ENCODE measurements at places on chromosomes 16 and 17. TPM values are rescaled to one million over a fixed set of nuclear protein-coding genes. Genes with fewer than 3 reads are reported as not detected.

FOXC2 gene
- total RNA-seq: 57.2 TPM

GRCh38 chr17:28570716-28571360, 486 bp downstream of the PIGS start:
- peaks cover 20% of the 10 kb centered on the region for H3K4me1 ChIP-seq
- peak overlapping the region; percentile 85 for H3K27ac ChIP-seq
- no peak for DNase-seq

DNA sequence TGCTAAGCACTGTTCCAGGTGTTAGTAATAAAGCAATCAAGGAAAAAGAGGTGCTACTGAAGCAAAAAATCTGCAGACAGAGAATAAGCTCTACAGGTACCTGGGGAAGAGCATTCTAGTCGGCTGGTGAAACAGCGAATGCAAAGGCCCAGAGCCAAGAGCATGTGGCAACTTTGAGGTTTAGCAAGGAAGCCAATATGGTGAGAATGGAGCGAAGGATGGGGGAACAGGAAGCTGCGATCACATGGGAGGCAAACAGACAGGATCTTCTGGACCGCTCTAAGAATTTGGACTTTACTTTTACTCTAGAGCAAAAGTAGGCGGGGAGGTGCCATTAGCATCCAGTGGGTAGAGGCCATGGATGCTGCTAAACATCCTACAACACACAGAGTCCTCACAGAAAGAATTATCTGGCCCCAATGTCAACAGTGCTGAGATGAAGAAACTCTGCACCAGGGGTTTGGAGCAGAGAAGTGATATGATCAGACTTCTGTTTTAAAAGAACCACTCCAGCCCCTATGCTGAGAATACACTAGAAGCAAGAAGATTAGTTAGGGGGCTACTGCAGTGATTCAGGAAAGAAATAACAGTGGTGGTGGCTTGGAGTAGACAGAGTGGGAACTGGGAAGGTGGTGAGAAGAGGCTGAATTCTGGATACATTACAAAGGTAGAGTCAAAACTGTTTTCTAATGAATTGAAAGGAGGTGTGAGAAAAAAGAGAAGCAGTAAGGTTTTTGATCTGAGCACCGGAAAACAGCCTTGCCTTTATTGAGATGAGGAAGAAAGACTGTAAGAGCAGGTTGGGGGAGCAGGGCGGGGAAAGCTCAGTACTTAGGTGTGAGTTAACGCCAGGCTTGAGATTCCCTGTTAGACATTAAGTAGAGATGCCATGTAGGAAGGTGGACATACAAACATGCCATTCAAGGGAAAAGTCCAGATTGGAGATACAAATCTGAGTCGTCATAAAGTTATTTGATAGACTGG, 11.0 kb downstream of the EFTUD2 start:
- no peak overlapping the region for H3K27ac ChIP-seq
- no peak overlapping the region for H3K4me3 ChIP-seq
- DNase-seq: no peak
- H3K27me3 ChIP-seq: no peaks in the 10 kb centered on the region
- no peaks in the 10 kb centered on the region for H3K4me1 ChIP-seq

GRCh38 chr16:9908613-9909012, 273.6 kb downstream of the GRIN2A start:
- H3K36me3 ChIP-seq: no peaks in the 10 kb centered on the region
- H3K4me3 ChIP-seq: no peak overlapping the region
- peaks cover 12% of the 10 kb centered on the region for H3K4me1 ChIP-seq
- no peaks in the 10 kb centered on the region for H3K27me3 ChIP-seq
- DNase-seq: no peak

GRCh38 chr16:65069065-65069464, 52.8 kb downstream of the CDH11 start:
- no peak overlapping the region for H3K27ac ChIP-seq
- H3K4me1 ChIP-seq: no peaks in the 10 kb centered on the region
- no peaks in the 10 kb centered on the region for H3K36me3 ChIP-seq
- H3K27me3 ChIP-seq: no peaks in the 10 kb centered on the region
- no peak for DNase-seq
- H3K4me3 ChIP-seq: no peak overlapping the region

WFIKKN1 gene
- total RNA-seq: not detected

NHLRC4 gene
- not detected for total RNA-seq

- no peak for DNase-seq
- H3K4me3 ChIP-seq: no peak overlapping the region
- H3K27ac ChIP-seq: peak overlapping the region; percentile 20
- no peaks in the 10 kb centered on the region for H3K36me3 ChIP-seq
Observed at GRCh38 chr17:62897706-62898105, 68.3 kb upstream of the TANC2 start.

- H3K27ac ChIP-seq: no peak overlapping the region
- H3K27me3 ChIP-seq: no peaks in the 10 kb centered on the region
- H3K4me3 ChIP-seq: no peak overlapping the region
- H3K4me1 ChIP-seq: no peaks in the 10 kb centered on the region
- no peaks in the 10 kb centered on the region for H3K36me3 ChIP-seq
Observed at GRCh38 chr16:76614269-76614668, 337.1 kb downstream of the CNTNAP4 start.

- H3K27me3 ChIP-seq: no peaks in the 10 kb centered on the region
- no peak overlapping the region for H3K4me3 ChIP-seq
- H3K4me1 ChIP-seq: peaks cover 11% of the 10 kb centered on the region
- H3K27ac ChIP-seq: peak overlapping the region; percentile 12
- peak; percentile 86 for DNase-seq
Observed at GRCh38 chr17:40026816-40027613, 11.8 kb downstream of the CSF3 start.

- no peak overlapping the region for H3K4me3 ChIP-seq
- H3K27ac ChIP-seq: no peak overlapping the region
- no peaks in the 10 kb centered on the region for H3K36me3 ChIP-seq
- H3K4me1 ChIP-seq: no peaks in the 10 kb centered on the region
- no peak for DNase-seq
- no peaks in the 10 kb centered on the region for H3K27me3 ChIP-seq
Observed at GRCh38 chr17:9249245-9249953, 228.1 kb downstream of the NTN1 start.

ERN2 gene
- not detected for total RNA-seq

BBS2 gene
- total RNA-seq: 29.4 TPM

DNA sequence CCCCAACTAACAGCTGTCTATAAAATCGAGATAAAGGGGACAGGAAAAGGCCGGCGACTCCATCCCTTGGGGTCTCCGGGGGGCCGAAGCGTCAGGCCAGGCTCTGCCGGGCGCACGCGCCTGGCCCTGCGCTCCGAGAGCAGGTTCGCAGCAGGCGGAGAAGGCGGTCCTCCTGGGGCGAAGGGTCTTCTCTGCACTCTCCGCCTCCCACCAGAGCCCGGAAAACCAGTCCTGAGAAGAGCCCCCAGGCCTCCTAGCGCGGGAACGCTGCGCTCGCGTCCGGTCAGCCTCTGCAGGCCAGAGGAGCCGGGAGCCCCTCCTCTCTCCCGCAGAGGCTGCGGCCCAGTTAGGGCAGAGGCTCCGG, 5.1 kb downstream of the FOXF1 start:
- peaks cover 15% of the 10 kb centered on the region for H3K4me1 ChIP-seq
- no peak overlapping the region for H3K4me3 ChIP-seq
- no peak overlapping the region for H3K27ac ChIP-seq
- peaks cover 23% of the 10 kb centered on the region for H3K27me3 ChIP-seq

C1QL1 gene
- not detected for total RNA-seq

GRCh38 chr17:41483991-41484826, 3.3 kb upstream of the KRT35 start:
- no peaks in the 10 kb centered on the region for H3K36me3 ChIP-seq
- H3K4me3 ChIP-seq: no peak overlapping the region

- H3K27ac ChIP-seq: no peak overlapping the region
- H3K27me3 ChIP-seq: no peaks in the 10 kb centered on the region
- DNase-seq: no peak
- H3K4me1 ChIP-seq: peaks cover 3% of the 10 kb centered on the region
Observed at GRCh38 chr16:22300427-22301071, 3.3 kb downstream of the POLR3E start.

GRCh38 chr17:17684906-17685774, 3.9 kb downstream of the RAI1 start:
- no peak overlapping the region for H3K4me3 ChIP-seq
- H3K27ac ChIP-seq: no peak overlapping the region
- DNase-seq: no peak
- H3K4me1 ChIP-seq: no peaks in the 10 kb centered on the region
- H3K27me3 ChIP-seq: no peaks in the 10 kb centered on the region
- H3K36me3 ChIP-seq: no peaks in the 10 kb centered on the region

DNA sequence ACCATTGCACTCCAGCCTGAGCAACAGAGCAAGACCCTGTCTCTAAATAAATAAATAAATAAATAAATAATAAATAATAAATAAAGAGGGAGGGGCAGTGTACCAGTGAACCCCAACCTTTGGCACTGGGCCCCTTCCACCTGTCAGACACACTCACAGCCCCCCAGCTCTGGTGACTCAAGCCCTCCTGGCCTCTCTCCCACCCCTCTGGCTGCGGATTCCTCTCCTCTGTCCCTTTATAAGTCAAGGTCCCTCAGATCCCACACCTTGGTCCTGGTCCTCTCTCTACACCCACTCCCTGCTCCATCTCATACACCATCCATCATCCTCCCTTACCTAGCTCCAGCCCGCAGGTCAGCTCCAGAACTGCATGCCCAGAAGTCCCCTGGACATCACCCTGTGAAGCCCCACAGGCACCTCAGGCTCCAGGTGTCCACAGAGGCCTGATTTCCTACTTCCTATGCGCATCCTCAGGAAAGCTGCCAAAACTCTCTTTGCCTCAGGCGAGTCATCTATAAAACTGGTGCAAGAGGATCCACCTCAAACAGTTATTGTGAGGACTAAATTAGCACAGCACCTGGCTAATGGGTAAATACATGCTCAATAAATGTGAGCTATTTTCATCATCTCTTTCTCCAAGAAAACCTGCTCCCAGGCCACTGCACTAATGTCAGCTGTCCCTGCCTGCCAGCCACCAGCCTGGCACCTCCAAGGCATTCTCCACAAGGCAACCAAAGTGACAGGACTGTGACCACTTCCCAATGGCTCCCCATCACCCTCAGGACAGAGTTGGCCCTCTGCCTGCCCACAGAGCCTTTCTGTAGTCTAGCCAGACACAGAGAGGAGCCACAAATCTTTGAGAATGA, 46.8 kb downstream of the BEAN1 start:
- DNase-seq: peak; percentile 46
- no peaks in the 10 kb centered on the region for H3K27me3 ChIP-seq
- no peak overlapping the region for H3K27ac ChIP-seq
- H3K36me3 ChIP-seq: no peaks in the 10 kb centered on the region

RBBP6 gene
- 96.1 TPM for total RNA-seq

DNA sequence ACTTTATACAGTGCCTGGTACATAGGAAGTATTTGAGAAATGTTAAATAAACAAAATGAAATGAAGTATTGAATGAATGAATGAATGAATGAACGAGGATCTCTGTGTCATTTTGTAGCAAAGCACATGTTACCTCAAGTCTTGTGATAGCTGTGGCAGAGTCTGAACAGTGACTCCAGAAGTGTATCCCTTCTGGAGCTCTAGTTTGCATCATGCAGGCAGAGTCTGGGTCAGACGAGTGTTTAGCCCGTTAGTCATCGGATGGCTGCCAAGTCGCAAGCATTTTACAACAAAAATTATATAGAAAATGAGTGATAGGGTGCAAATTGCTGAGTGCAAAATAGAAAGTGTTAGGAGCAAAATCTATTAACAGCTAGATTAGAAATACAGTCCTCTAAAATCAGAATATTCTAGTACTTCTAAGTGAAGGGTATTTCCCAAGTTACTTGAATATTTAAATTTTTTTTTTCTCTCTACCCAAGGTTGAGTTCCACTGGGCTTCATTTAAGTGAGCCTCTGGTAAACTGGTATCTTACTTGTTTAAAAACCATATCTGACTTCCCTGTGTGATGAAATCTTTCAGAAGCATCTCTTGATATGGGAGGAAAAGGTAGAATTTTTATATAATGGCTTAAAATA, 113.3 kb downstream of the FTO start:
- DNase-seq: no peak
- peak overlapping the region; percentile 45 for H3K27ac ChIP-seq
- H3K4me3 ChIP-seq: no peak overlapping the region
- H3K27me3 ChIP-seq: no peaks in the 10 kb centered on the region
- H3K4me1 ChIP-seq: peaks cover 4% of the 10 kb centered on the region
- H3K36me3 ChIP-seq: peaks cover under 1% of the 10 kb centered on the region

- DNase-seq: no peak
- H3K27me3 ChIP-seq: no peaks in the 10 kb centered on the region
- H3K4me1 ChIP-seq: no peaks in the 10 kb centered on the region
- no peak overlapping the region for H3K4me3 ChIP-seq
- H3K36me3 ChIP-seq: peaks cover 22% of the 10 kb centered on the region
- no peak overlapping the region for H3K27ac ChIP-seq
Observed at GRCh38 chr17:30244853-30245385, 9.4 kb upstream of the SLC6A4 start.

- H3K4me1 ChIP-seq: peaks cover 14% of the 10 kb centered on the region
- no peak for DNase-seq
- H3K27ac ChIP-seq: peak overlapping the region; percentile 56
- no peaks in the 10 kb centered on the region for H3K27me3 ChIP-seq
- H3K36me3 ChIP-seq: no peaks in the 10 kb centered on the region
Observed at GRCh38 chr17:18225642-18226283, 328 bp downstream of the LLGL1 start.

DNA sequence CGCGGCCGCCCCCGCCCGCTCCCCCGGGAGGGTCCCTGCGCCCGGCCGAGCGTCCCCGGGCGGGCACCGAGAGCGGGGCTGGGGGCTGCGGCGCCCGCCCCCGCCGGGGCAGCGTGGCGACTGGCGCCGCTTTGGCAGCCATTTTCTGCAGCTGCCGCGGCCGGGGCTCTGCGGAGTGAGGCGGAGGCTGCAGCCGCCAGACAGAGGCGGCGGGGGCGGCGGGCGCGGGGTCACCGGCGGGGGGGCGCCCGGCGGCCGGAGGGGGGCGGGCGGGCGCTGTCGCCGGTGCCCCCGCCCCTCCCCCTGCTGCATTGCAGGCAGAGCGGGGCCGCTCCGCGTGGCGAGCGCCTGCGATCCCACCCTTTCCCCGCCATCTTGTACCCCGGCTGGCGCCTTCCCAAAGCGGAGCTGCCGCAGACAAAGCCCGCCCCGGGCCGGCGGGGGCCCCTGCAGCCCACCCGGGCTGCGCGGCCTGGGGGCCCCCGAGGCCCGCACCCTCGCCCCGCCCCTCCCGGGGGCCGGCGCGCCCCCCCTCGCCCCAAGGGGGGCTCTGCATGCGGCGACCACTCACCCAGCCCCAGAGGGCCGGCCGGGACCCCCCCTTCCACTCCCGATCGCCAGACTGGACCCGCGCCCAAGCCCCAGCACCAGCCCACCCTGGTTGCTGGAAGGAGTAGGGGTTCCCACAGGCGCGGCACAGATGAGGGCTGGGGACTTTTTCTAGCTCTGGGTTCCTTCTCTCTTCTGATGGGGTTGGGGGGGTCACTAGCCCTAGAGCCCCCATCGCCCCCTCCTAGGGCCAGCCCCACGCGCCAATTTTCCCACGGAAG, 16.6 kb upstream of the CBX8 start:
- H3K27me3 ChIP-seq: peaks cover 63% of the 10 kb centered on the region
- no peak overlapping the region for H3K27ac ChIP-seq
- no peak for DNase-seq
- peak overlapping the region; percentile 46 for H3K4me3 ChIP-seq
- H3K36me3 ChIP-seq: no peaks in the 10 kb centered on the region
- H3K4me1 ChIP-seq: peaks cover 44% of the 10 kb centered on the region

SLC12A3 gene
- total RNA-seq: not detected

GRCh38 chr16:30604316-30604947, 5.8 kb downstream of the ZNF689 start:
- H3K27ac ChIP-seq: no peak overlapping the region
- H3K27me3 ChIP-seq: no peaks in the 10 kb centered on the region
- H3K4me3 ChIP-seq: no peak overlapping the region
- DNase-seq: no peak

GRCh38 chr16:899683-900060, 71.1 kb downstream of the LMF1 start:
- no peak overlapping the region for H3K27ac ChIP-seq
- H3K4me3 ChIP-seq: no peak overlapping the region
- no peaks in the 10 kb centered on the region for H3K27me3 ChIP-seq
- no peak for DNase-seq
- H3K4me1 ChIP-seq: no peaks in the 10 kb centered on the region
- no peaks in the 10 kb centered on the region for H3K36me3 ChIP-seq
